ENCODE measurements at places on chromosomes 12 and 14.

- DNase-seq = no peak
Measured at GRCh38 chr12:103960616-103961227, 5.0 kb upstream of the TDG start.

DNA sequence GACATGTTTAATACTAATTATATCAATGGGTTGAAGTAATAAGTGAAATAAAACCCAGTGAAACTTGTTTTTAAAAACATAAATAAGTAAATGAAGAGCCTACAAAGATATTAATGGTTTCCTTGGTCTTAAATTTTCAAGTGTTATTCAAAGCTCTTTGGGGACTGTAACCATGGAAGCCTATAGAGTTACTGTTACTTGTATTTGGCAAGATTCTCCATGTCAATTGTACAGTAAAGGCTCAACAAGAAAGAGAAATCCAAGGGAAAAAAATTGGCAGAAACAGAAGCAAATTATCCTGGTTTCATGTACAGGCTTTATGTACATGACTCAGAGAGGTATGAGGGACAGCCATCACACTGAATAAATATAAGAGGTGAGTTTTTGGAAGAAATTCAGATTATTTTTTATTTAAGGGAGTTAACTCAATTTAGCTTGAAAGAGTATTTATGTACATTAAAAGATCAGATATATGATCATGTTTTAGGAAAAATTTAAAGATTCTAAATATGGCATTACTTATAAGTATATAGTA is 151.1 kb upstream of the HMGA2 start:
- DNase-seq = no peak

- DNase-seq = no peak
Measured at GRCh38 chr12:93664573-93665138, 12.5 kb upstream of the CRADD start.

DNA sequence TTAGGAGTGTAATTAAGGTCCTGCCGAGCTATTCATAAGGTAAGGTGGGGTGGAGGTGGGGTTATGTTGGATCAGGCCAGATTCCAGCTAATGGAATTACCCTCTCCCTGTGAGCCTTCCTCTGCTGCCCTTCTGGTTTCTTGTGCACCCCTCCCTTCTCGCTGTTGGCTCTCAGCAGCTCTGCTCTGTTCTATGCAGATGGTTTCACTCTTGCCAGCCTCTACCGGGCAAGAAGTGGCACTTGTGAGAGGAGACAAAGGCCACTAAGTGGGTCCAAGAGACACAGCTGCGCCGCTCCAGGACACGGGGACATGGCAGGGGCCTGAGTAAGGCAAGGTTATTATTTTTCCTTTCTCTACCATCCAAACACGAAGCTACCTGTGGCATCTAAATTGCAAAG is 334.4 kb downstream of the EMP1 start:
- peak; percentile 27 for DNase-seq

- DNase-seq = no peak
Measured at GRCh38 chr12:108689314-108690190, 41.8 kb downstream of the CORO1C start.

DNA sequence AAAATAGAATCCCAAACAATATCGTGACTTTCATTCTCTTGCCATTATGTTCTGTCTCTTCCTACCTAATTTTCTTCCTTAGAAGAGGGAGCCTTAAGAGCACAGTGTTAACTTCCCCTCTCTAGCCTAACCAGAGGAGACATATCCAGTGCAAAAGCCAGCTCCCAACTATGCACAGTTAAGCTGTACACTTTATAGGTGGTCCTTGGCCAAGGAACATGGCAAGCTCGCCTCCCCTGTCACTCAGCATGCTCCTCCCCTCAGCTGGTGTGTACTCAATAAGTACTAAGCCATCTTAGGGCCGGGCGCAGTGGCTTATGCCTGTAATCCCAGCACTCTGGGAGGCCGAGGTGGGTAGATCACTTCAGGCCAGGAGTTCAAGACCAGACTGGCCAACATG is 255.1 kb upstream of the TMPO start:
- no peak for DNase-seq

DNA sequence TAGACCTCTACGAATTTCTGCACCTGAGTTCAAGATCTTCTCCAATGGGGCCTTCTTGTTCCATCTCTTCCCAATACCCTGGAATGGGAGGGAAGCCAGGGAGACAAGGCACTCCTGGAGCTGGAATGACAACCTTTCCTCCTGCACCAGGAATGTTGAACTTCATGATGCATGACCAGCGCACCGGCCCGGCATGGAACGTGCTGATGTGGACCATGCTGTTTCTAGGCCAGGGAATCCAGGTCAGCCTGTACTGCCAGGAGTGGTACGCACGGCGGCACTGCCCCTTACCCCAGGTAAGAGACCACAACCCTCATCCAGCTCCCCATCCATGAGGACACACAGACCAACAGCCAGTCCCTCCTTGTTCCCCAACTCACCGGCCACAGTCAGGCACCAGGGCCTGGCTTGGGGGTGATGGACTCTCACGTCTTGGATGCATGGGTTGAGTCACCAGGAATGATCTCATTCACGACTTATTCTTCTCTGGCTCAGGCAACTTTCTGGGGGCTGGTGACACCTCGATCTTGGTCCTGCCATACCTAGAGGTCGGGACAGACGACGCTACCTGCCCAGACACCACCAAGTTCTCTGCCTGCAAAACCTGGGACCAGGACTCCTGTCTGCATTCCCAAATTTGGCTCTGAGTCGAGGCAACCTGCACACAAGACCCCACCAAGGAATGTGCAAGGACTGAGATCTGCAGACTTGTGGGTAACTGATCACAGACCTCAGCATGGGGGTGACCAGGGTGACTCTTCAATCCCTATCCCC is 20.5 kb downstream of the SOAT2 start:
- DNase-seq = no peak

DNA sequence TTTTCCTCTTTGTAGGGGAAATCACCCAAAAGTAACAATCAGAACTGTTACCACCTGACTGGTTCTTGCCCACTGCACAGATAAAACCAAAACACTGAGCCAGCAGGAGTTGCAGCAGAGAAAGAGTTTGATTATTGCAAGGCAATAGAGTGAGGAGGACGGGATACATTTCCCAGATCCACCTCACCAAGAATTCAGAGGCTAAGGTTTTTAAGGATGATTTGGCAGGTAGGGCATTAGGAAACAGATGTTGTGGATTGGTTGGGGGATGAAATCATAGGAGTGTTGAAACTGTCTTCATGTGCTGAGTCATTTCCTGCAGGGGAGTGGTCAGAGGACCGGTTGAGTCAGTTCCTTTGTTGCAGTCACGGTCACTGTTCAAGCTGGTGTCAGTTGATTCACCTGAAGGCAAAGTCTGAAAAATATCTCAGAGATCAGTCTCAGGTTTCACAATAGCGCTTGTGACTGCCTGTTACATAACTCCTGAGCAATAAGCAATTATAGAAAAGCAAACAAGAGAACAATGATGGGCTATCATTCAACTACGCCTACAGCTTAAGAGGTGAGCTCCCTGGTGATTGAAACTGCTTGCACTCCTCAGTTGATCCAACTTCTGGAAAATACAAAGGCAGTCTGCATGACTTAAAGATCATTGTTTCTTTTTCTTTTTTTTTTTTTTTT is 20.3 kb upstream of the AMN1 start:
- DNase-seq = peak; percentile 100

DNA sequence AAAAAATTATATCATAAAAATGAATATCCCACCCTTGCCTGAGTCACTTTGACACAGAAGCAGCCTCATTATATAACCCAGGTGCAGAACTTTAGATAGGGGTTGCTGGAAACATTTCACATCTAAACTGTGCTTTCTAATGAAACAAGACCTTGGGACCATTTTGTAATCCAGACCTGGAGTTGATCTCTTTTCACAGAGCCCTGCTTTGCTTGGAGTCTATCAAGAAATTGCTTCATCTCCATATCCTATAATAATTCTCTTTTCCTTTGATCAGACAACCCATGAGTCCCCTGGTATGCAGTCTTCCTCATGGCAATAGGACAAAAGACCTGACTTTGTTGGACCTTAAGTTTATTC is 76.3 kb downstream of the HSD17B6 start:
- no peak for DNase-seq

DNA sequence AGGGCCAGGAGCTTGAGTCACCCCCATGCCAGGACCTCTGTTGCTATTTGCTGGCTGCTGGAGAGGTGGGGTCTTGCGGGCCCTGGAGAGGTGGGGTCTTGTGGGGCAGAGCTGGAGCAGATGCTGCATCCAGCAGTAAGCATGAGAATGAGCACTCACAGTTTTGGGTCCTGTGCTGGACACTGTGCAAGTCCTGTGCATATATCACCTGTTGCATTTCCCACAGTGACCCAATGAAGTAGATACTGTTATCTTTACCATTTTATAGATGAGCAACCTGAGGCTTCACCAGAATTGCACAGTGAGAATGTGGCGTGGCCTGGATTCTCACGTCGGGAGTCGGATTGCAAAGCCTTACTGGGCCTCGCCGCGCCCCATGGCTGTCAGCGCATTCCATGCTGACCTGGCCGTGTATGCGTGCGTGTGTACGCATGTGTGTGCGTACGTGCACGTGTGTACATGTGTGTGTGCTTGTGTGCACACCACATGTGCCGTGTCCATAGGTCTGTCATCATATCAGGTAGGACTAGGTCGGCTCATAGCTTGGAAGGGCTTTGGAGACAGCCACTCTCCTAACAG is 12.0 kb downstream of the COA8 start:
- no peak for DNase-seq

DNA sequence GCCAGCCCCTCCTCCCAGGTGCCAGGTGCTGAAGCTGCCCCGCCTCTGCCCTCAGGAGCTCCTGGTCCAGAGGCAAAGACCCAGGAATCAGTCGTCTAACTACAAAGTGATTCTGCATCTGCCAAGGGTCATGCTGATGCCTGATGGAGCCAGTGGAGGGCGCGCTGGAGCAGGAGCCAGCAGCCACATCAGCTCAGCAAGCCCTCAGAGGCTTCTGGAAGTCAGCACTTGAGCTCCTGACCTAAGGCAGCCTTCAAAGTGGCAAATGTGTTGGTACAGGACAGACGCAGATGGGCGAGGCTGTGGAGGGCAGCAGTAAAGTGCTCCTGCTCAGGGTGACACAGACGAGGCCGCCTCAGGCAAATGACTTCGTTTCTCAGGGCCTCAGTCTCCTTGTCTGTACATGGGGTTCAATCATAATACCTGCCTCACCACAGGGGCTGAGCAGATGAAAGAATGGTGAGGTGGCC is 10.9 kb downstream of the C12orf43 start:
- peak; percentile 34 for DNase-seq

DNA sequence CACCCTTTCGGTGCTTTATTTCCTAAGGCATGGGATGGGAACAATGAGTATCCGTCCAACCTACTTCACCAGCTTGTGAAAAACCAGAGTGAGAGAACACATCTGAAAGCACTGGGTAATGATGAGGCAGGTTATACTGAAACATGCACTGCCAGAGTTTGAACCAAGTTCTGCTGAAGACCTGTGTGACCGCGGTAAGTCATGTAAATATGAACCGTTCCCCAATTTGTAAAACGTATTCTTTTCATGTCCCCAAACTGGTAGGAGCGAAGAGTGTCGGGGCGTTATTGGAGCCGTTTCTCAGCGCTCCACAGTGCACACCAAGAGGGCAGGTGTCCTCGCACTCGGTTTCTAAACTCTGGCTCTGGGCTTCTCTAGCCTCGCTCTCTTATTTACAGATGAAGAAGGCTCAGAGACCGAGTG is 788 bp upstream of the NGDN start:
- DNase-seq = peak; percentile 48

DNA sequence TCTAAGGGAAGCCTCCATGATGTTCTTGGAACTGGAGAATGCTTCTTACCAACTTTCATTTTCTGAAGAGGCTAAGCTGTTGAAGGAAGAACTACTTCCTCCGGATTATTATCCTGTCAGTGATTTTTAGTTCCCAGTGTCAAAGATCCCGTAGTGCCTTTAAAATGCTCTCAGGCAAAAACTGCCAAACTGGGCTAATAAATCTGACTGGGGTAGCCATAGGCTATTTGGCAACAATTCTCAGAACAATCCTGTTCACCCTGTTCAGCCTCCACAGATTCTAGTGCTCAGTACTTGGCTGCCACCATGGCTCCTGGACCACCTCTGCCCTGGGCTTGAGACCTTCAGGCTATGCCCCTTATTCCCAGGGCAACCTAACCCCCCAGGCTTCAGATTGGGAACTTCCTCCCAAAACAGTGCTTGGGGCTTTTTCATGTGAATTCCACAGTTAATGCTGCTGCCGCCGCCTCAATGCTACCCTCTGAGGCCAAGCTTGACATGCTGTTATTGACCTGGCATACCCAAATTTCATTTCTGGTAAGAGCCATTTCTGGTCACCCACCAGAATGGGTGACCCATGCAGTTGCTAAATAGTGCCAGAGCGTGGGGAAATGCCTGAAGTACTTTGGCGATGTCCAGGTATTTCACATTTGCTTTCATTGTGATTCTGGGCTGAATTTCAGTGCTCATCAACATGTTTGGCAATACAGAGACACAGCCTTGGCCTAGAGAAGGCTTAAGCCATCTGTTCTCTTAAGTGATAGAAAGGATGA is 110.0 kb upstream of the ARHGAP5 start:
- no peak for DNase-seq

- no peak for DNase-seq
Measured at GRCh38 chr12:106276032-106276740, 26.3 kb upstream of the TCP11L2 start.

Measured in DMS153 (cell line).